ENCODE measurements at places on chromosomes 5 and 9.

GRCh38 chr5:139611703-139612584 lies 36.2 kb upstream of the CXXC5 start:
- DNase-seq: no peak

DNA sequence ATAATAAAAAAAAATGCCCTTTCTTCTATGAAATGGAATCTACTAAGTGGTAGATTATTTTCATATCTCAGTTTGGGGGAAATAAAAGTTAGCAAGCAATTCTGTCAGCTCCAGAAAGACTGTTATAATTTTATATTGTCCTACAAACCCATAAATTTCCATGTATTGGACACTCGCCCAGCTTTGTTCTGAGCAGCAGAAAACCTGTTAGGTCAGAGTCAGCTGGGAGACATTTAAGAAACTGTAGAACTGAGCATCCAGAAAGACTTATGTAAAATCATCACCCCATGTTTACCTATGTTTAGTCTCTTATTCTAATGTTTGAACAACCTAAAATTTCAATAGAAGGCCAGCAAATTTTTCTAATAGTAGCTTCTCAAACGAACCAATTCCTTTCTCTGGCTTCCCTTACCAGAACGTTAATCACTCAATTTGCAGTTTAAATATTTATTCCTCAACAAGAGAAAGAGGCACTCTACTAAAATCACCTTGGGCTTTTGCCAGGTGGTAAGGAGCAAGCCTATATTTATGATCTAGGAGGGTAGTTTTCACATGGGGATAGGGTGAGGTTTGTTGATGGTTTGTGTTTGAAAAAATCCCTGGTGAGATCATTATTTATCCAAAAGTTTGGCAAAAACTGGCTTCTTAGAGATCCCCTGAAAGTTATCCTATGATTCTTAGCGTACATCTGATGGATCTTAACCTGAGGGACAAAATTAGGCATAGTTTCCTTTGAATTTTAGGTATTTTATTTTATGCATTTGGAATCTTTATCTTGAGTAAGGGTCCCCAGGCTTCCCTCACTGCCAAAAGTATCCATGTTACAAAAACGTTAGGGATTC lies 34.4 kb downstream of the MACROH2A1 start:
- DNase-seq: no peak

DNA sequence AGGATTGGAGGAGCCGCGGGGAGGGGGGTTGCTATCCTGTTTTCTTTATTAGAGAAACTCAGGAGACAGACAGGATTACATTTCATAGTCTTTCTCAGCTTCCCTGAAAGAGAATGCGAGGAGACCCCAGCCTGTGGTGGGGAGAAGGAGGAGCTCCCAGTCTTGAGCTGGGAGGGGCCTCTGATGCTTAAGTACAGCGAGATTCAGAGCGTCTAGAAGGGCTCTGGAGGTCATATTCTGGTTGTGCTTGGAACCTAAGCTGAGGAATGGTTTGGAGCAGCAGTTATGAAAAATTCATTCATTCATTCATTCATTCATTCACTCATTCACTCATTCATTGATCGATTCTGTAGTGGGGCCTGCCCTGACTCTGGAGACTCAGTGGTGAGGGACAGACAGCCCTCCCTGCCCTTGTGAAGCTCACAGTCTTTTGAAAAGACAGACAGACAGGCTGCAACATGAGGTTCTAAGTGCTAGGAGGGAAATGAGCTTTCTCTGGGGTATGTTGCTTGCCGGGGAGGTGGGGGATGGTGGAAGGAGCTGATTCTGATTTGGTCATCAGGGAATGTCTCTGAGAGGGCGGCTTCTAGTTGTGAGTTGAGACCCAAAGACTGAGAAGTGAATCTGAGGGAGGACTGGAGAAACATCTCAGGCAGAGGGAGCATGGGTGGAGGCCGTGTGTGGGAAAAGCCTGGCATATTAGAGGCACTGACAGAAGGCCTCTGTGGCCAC lies 2.5 kb upstream of the SPRY4 start:
- no peak for DNase-seq

- no peak for DNase-seq
Observed at GRCh38 chr9:95572381-95573151, 55.8 kb upstream of the PTCH1 start.

DNA sequence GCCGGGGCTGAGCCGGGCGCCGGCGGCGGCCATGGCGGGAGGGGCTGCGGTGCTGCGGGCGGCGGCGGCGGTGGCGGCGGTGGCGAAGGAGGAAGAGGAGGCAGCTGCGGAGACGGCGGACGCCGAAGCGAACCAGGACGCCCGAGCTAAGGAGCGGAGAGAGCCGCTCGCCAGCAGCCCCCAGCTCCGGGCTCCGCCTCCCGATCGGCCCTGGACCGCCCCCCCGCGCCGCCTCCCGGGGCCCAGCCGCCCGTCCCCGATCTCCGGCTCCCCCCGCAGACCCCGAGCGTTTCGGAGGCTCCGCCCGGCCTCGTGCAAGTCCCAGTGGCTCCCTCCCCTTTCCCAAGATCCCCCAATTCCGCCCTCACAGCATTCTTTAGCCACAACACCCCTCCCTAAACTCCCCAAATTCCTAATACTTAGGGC lies at the start of gene ASTN2:
Gene ASTN2, minus strand, starts transcription at position 152 of the 426 bp plus-strand sequence. Its CDS starts 119 bp downstream, at position 33.
- DNase-seq: no peak

DNA sequence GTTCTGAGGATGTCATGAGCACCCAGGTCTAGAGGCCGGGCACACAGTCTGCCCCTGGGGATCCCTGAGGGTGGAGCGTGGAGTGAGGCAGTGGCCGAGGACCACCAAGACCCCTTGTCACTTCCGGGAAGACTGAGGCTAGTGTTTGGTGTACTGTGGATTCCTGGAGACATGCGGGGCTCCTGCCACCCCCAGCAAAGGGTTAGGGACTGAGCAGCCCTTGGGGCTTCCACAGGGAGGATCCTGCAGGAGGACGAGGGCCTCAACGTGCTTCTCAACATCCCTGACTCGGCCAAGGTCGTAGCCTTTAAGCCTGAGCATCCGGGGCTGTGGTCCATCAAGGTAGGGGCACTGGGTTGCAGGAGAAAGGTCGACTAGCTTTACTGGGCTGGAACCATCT lies 29.9 kb downstream of the HMCN2 start:
- no peak for DNase-seq
